Activated CD8-positive, alpha-beta memory T cell treated with anti-CD3 and anti-CD28 coated beads for 48 hours (primary cell): ENCODE measurements at places on chromosomes 5 and 9.

GRCh38 chr5:78779771-78780616 lies 131.4 kb upstream of the LHFPL2 start:
- DNase-seq = no peak

DNA sequence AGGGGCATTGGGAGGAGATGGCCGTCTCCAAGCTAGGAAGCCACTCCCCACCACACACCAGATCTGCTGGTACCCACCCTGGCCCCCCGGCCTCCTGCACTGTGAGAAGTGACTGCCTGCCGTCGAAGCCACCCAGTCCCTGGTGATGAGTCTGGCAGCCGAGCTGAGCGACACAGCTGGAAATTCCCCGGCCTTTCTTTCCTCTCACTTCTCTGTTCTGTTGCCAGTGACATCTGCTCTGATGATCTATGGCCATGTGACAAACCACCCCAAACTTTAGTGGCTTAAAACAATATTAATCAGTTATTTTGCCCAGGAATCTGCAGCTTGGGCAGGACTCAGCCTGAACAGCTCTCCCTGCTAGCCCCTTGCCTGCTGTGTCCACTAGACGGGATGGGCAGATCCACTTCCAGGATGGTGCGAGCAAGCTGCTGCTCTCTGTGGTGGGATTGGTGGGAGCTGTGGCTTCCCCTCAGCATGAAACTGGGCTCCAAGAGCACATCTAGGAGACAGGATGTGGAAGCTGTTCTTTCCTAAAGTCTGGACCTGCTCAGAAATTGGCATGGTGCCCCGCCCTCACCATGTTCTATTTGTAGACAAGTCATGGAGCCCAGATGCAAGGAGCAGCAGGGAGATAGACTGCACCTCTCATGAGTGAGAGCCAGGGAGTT lies 211.2 kb downstream of the GADD45G start:
- peak; percentile 3 for DNase-seq

DNA sequence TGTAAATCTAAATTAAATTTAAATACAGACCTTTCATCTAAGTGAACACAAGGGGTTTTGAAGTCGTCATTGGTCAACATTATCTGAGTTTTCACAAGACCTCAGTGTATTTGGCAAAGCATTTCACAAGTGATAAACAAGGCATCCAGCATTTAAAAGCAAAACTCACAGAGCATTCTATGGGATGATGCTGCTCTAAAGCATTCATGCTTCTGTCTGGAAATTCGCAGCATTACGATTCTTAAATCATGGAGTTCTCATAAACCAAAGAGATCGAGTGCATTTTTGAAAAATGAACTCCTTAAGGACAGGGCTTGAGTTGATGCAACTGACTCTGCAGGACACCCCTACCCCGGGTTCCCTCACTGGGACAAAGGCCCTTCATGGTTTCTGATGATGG lies 46.1 kb upstream of the SPATA31E1 start:
- DNase-seq = no peak

DNA sequence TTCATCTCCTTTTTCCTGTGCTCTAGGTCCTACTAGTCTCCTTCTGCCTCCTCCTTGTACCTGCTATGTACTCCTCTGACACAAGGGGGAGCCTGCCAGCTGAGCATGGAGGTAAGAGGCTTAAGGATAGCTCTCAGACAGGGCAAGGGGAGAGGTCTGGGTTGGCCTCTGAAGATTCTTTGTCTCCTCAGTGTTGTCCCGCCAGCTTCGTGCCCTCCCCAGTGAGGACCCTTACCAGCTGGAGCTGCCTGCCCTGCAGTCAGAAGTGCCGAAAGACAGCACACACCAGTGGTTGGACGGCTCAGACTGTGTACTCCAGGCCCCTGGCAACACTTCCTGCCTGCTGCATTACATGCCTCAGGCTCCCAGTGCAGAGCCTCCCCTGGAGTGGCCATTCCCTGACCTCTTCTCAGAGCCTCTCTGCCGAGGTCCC lies 3.8 kb downstream of the CREB3 start:
- no peak for DNase-seq
